ENCODE measurements at places on chromosomes 7 and 10. TPM values are rescaled to one million over a fixed set of nuclear protein-coding genes. Genes with fewer than 3 reads are reported as not detected.

GRCh38 chr7:20083781-20084180 lies 133.4 kb downstream of the MACC1 start:
- DNase-seq: peak; percentile 77

DNA sequence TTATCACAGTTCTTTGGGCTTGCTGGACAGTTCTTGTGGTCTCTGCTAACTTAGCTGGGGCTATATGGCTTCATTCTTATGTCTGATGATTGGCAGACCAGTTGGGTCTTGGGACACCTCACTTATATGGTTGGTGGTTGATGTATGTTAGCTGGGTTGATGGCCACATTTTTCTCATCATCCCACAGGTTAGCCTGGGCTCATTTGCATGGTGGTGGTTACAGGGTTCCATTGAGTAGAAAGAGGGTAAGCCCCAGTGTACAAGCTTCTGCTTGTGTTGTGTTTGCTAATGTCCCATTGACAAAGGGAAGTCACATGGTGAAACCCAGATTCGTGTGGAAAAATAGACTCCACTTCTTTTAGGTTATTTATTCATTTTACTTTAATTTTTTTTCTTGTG lies 40.6 kb downstream of the TMEM60 start:
- no peak for DNase-seq

DNA sequence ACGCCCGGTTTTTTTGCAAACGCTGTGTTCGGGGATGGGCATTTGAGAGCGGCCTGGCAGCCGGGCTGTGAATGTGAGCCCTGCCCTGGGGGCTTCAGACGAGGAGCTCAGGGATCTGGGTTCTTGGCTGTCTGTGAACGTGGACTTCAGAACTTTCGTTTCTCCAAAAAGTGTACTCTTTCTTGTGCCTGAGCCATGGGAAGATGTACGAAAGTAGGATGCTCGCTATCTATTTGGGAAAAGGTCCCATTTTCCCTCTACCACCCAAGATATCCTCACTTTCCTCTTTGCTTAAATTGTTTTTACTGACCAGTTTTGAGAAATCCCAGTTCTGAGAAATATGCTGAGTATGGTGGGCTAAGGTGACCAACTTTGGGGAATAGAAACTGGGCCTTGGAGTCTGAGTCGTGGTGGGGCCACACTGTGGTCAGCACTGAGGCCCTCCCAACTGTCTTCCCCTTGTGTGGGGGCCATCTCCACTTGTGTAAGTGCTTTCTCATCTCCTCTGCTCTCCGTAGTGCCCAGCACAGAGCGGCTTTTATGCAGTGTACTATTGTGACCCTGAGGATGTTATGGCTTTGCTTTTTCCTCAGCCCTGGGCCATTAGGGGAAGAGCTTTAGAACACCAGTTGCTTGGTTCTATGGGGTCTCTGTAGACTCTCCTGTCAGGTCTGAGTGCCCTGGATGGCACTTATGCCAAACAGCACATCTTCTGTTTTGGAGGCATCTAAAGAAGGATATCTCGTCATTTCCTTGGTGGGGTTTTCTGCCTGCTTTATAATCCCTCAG lies 918 bp downstream of the DBNL start:
- DNase-seq: peak; percentile 55

GRCh38 chr7:85065888-85066485 lies 120.9 kb downstream of the SEMA3D start:
- DNase-seq: no peak

- peak; percentile 72 for DNase-seq
These were observed 97.6 kb upstream of the ZNF438 start for GRCh38 chr10:31129271-31129670.

DNA sequence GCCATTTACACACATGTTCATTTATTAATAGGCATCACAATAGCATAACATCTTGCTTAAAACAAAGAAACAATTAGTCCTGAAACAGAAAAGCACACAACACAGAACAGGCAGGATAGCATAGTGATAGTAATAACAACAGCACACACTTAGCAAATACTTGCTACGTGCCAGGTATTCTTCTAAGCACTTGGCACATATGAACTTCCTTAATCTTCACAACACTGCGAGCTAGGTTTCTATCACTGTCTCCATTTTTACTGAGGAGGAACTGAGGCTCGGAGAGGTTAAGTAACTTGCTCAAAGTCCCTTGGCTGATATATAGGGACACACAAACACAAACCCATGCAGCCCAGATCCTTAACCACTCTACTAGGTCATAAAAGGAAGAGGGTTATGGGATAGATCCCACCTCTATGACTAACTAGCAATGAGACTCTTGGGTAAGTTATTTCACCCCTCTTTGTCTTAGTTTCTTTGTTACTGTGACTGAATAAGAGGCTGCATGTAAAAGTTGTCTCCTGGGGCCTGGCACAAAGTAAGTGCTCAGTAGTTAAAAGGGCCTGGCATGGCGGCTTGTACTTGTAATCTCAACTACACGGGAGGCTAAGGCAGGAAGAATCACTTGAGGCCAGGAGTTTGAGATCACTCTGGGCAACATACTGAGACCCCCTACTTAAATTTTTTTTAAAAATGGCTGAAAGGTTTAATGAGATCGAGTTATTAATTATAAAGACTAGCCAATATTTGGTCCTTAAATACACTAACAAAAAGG lies 181.0 kb upstream of the RHOBTB1 start:
- DNase-seq: no peak

DNA sequence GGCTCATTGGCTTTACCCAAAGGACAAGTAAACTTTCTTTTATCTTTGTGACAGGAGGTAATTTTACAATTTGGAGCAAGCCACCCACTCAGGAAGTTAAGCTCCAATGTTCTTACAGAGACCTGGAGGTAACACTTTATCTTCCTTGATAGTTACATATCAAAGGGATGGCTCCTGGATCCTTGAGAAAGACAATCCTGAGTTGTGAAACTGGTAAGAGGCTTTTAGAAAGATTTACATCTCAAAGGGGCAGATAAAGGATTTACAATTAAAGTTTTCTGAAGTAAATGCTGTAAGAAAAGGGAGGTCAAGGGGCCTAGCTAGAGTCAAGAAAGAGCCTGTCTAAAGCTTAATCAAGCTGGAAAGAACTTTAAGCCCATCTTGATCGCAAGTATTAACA lies 124.4 kb upstream of the ZNF804B start:
- no peak for DNase-seq

GRCh38 chr7:71361451-71362032 lies 229.6 kb downstream of the GALNT17 start:
- no peak for DNase-seq

DNA sequence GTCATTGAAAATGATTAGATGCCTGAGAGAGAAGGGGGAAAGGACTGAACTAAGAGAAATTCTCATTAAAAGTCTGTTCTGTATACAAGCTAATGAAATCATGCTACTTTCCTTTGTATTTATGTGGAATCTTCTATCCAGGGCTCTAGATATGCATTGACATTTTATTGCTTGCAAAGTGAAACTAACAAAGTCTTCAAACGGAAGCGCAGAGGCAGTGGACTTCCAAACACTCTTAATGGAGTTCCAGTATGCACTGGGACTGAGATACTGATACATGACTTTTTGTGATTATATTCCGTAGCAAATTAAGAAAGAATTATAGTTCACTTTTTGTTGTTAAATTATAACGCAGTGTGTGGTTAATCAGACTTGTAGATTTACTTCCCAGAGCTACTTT lies 166.8 kb upstream of the TBX20 start:
- DNase-seq: no peak

DNA sequence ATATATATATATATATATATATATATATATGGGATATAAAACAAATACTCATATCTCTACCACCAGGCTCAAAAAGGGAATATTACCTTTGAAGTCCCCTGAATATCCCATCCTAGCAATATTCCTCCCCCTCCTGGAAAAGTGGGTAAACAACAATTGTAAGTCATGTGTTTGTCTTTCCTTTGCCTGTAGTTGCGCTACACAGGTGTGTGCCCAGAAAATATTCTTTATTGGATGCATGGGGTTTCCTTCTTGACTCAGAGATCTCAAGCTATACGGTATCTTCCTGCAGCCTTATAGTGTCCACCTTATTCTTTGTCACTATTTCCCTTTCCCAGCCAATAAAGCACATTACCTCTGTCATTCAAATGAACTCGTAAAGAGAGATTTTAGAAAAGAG lies 54.2 kb downstream of the MET start:
- no peak for DNase-seq

GRCh38 chr7:108313086-108313485 lies 143.2 kb downstream of the NRCAM start:
- no peak for DNase-seq

DNA sequence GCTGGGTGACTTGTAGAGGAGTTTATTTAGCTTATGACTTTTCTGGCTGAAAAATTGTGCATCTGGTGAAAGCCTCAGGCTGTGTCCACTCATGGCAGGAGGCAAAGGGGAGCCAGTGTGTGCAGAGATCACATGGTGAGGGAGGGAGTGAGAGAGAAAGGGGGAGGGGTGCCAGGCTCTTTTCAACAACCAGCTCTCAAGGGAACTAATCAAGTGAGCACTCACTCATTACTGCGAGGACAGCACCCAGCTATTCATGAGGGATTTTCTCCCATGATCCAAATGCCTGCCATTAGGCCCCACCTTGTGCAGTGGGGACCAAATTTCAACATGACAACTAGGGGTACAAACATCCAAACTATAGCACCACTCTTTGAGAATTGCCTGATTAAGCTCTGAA lies 590.2 kb downstream of the MAGI2 start:
- no peak for DNase-seq

DNA sequence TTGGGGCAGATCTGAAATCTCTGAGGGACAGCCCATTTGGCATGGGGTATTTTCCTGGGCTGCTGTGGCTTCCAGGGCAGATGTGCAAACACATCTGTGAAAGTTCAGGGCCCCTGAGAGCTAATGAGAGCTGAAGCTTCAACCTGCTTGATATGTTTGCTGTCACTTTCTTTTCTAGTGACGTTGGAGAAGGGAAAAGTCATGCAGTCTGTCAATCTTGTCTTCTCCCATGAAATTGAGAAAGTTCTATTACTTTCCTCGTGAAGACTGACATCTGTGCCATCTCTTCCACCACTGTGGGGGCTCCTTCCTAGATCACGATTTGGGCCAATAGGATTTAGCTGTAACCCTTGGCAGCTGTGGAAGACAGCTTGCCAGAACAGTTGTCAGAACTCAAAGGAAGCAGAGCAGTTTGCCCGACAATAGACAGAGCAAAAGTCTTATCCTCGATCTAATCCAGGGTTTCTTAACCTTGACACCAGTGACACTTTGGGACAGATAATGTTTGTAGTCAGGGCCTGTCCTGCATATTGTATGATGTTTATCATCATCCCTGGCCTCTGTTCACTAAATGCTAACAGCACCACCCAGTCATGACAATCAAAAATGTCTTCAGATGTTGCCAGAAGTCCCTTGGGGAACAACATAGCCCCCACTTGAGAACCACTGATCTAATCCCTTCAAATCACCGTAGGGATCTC lies 586.5 kb downstream of the LRMDA start:
- no peak for DNase-seq

DNA sequence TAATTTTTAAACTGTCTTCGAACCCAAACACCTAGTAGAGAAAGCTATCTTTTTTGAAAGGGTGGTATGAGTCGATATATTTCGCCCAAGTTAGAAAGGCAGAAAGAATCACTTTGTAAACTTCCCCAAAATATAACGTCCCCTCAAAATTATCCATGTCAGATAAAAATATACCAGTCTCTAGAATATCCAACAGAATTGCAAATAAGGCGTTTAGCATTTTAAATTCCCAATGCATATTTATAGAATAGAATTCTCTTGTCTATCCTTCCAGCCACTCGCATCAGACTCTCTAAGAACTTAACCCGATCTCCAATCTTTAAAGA lies 2.1 kb downstream of the CTBP2 start:
- no peak for DNase-seq

GRCh38 chr7:38020121-38020785 lies 99.8 kb downstream of the EPDR1 start:
- DNase-seq: peak; percentile 4

The NRCAM gene
- total RNA-seq: 1.1 TPM

The GDI2 gene
- 173 TPM for total RNA-seq

The SEMA3A gene
- 3.2 TPM for total RNA-seq

The WDR91 gene
- total RNA-seq: 7.3 TPM

The NPTX2 gene
- total RNA-seq: not detected

The PRSS37 gene
- not detected for total RNA-seq

The REEP3 gene
- total RNA-seq: 51.8 TPM

All from MCF 10A (cell line).